ENCODE measurements at places on chromosomes 7 and 10.

GRCh38 chr7:133871757-133872156 lies 255.4 kb upstream of the LRGUK start:
- no peak for DNase-seq

GRCh38 chr10:117632406-117632805 lies 89.9 kb downstream of the EMX2 start:
- DNase-seq = no peak

GRCh38 chr10:93573051-93573909 lies 6.8 kb downstream of the FFAR4 start:
- DNase-seq = no peak

DNA sequence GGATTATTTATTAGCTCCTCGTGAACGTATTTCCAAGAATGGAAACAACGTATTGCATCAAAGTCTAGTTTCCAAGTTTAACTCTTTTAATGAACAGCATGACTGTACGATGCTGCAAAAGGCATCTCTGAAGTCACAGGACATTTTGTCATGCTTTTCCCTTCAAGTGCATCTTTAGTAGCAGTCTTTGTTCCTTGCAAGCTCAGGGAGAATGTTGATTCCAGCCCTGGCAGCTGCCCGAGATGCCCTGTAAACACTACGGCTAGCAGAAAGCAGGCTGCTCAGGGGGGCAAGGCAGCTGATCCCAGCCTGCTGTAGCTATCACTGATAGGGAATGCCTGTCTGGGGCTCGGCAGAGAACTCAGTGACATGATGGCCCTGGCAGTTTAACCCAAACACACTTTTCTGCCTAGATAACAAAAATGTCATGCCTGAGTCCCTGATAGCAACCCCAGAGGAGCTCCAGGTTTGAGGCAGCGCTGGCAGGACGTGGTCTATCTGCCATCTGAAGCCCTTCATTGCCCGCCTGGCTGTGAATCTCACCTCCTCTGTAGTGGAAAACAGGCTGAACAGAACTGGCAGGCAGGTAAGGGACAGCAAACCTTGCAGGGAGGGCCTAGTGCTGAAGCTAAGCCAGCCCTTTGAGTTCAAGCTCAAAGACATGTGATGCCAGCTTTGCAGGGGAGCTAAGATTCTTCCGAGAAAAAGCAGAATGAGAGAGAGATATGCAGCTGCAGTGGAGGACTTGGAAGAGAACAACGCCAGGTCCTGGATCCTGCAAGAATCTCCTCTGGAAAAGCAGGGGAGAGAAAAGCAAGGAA lies 264.6 kb downstream of the SNX10 start:
- no peak for DNase-seq

GRCh38 chr10:103840740-103841070 lies 14.7 kb downstream of the SH3PXD2A start:
- no peak for DNase-seq

- no peak for DNase-seq
Observed at GRCh38 chr7:25675789-25676474, 447.6 kb upstream of the NPVF start.

GRCh38 chr7:68246189-68246633 lies 1249.6 kb downstream of the TYW1 start:
- DNase-seq = no peak

DNA sequence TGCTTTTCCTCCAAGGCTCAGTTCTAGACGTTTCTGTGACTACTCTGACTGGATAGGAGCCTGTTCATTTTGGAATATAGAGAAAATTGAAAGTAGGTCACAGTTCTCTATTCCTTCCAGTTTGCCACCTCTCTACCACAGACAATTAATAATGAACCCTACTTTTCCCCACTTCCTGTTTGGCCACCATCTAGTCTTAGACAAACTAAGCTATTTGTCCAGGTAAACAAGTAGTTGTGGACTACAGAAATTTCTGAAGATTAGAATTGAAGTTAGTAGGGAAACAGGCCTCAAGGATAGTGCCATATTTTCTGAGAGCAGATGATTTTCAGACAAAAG lies 87.0 kb downstream of the AUTS2 start:
- DNase-seq = no peak

- DNase-seq = no peak
Observed at GRCh38 chr10:113455947-113456346, 96.9 kb upstream of the HABP2 start.

- no peak for DNase-seq
Observed at GRCh38 chr7:83415840-83416239, 233.1 kb downstream of the SEMA3E start.

DNA sequence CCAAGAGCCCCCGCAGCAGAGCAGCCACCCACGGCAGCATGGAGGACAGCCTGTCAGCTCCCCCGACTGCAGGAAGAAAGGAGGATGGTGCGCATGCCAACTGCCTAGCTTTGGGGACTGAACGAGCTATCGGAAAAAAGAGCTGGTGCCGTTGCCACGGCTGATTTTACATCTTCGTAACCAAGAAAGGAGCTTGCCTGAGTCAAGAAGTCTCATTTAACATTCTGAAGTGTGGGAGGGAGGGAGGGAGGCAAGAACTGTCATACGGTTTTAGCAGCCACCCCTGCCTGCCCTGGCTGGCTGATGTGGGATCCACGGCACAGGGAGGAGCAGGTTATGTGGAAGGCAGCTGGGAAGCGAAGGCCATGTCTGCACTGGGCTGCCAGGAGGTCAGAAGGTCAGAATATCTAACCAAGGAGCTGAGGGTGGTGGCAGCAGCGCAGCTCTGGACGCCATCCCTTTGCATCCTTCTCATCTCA lies 74.7 kb upstream of the CAMK2B start:
- no peak for DNase-seq

- DNase-seq = no peak
Observed at GRCh38 chr10:31374146-31374696, 55.2 kb downstream of the ZEB1 start.

GRCh38 chr10:13402021-13402420 lies 53.9 kb upstream of the SEPHS1 start:
- DNase-seq = no peak

DNA sequence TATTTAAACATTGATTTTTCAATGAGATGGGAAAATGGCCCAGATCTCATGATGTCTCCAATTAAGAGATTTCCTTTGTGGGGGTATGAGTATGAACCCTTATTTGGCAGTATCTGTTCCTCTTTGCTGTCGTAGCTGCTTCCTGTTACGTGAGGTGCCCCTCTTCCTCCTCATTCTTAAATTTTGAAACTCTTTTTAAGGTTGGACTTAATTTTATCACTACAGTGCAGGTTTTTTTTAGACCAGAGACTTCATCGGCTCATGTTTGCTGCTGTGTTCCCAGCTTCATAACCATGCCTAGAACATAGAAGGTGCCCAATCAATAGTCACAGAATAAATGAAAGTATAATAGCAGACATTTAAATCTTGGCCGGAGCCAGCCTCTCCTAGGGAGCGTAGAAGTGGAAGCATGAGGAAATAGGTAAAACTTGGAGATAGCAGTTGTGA lies 2.4 kb downstream of the MIOS start:
- DNase-seq = no peak

All from activated T-helper 1 cell treated with Interleukin-2 at 50 U/mL for 16 hours (primary cell).